ENCODE measurements at places on chromosomes 1 and 21.

GRCh38 chr1:27724961-27725373 is 794 bp upstream of the FAM76A start:
- no peak for DNase-seq

DNA sequence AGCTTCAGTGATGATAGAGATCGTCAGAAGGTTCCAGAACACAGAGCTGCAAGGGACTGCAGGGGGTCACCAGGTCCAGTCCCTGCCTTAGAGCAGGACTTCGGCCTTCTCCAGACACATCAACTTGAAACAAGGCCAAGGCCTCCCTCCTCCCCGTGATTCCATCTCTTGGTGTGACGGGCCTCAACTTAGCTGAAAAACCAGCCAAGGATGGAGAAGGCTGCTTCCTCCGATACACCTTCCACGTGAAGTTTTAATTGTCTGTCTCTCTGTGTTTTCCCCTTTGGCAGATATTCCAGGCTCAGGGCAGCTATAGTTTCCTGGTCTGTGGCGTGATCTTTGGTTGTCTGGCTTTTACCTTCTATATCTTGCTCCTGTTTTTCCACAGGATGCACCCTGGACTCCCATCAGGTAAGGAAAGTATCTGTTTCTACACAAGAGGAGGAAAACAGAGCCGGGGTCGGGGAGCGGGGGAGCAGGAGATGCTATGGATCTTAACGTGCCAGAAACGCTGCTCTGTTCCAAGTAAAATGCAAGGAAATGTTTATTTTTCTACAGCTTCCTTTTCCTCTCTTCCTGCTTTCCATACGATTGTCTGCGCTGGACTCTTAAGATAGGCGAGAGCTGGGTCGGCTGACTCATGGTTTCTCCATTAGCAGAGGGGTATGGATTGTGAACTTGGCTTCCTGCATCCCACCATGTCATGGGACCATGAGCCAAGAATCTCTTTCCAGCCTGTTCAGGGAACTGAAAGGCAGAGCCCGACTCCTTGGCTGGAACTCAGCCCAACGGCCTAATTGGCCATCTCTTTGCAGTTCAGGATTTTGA is 32.8 kb downstream of the ELK4 start:
- peak; percentile 42 for DNase-seq

GRCh38 chr1:223651291-223651991 is 14.1 kb downstream of the CAPN8 start:
- DNase-seq = no peak

GRCh38 chr1:213281640-213282301 is 230.7 kb downstream of the RPS6KC1 start:
- no peak for DNase-seq

GRCh38 chr1:211653959-211654496 is 21.4 kb downstream of the NEK2 start:
- no peak for DNase-seq

DNA sequence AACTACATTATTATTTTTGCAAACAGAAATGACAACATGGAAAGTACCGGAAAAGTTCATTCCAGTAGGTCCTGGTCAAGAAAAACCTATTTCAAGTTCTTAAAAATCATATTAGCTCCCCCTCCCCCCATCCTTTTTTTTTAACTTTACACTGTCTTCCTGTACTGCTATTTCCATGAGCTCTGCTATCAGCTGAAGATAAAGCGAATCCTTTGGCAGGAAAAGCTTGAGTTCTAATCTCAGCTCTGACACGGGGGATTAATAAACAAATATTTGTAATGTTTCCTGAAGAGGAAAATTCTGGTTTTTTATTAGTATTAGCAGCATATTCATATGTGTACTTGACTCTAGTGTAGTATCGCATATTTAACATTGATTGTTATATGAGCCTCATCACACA is 190.7 kb upstream of the ESRRG start:
- DNase-seq = no peak

- DNase-seq = no peak
These were observed 495.6 kb upstream of the C1orf87 start for GRCh38 chr1:60569189-60569588.

- no peak for DNase-seq
These were observed 52.5 kb upstream of the USH2A start for GRCh38 chr1:216475659-216476276.

- no peak for DNase-seq
These were observed 1911.8 kb downstream of the MRPL39 start for GRCh38 chr21:23695443-23695842.

GRCh38 chr1:91700771-91701471 is 185.0 kb downstream of the TGFBR3 start:
- no peak for DNase-seq

DNA sequence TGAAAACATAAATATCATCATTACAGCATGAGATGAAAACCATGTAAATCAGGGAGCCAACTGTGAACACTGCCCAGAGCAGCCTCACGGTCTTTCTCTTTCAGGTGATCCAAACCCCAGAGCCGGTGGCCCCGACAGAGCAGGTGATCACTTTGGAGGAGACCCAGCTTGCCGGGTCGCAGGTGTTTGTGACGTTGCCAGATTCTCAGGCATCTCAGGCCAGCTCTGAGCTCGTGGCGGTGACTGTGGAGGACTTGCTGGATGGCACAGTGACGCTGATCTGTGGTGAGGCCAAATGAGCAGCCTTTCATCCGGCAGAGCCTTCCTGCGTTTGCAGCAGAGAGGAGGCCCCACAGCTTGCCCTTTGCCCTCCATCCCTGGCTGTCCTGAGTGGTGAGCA is 37.2 kb upstream of the EPHA8 start:
- peak; percentile 36 for DNase-seq

- no peak for DNase-seq
These were observed 80.8 kb downstream of the PGBD5 start for GRCh38 chr1:230345139-230345885.

- DNase-seq = no peak
These were observed 233.8 kb downstream of the LTN1 start for GRCh38 chr21:28758883-28759242.

GRCh38 chr1:228743405-228743804 is 8.1 kb downstream of the RHOU start:
- no peak for DNase-seq

DNA sequence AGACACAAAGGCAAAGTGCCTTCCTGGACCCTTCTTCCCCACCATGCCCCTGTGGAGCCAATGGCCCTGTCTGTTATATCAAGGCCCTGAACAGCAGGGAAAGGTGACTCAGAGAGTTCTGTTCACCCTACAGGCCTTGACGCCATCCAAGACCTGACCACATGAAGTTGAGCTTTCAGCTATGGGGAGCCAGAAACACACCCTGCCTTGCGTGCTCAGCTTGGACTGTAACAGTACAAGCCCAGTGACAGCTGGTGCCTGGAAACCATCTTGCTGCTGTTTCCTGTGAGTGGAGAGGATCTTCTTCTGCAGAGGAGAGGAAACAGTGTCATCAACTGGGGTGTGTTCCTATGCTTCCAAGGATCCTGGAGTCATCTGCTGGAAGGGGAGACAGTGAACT is 165.0 kb upstream of the IRF2BP2 start:
- DNase-seq = peak; percentile 74

- no peak for DNase-seq
These were observed 130.0 kb downstream of the KAZN start for GRCh38 chr1:14728516-14728915.

DNA sequence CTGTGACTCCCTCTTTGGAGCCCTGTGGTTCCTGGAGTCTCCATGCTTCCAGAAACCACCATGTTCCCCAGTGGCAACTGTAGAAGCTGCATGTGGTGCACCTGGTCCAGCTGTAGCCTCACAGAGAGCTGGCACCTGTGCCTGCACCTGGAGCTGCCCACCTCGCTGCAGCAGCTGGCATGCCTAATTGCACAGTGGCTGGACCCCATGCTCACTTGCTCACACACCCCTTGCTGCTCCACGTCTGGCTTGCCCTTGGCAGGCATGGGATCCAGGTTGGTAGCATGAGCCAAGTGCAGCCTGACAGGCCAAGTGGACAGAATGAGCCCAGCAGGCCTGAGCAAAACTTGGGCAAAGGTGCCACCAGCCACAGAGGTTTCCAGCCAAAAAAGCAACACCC is 680.1 kb downstream of the MATN1 start:
- DNase-seq = no peak

GRCh38 chr1:221742555-221743415 is 896 bp upstream of the DUSP10 start:
- DNase-seq = peak; percentile 91

DNA sequence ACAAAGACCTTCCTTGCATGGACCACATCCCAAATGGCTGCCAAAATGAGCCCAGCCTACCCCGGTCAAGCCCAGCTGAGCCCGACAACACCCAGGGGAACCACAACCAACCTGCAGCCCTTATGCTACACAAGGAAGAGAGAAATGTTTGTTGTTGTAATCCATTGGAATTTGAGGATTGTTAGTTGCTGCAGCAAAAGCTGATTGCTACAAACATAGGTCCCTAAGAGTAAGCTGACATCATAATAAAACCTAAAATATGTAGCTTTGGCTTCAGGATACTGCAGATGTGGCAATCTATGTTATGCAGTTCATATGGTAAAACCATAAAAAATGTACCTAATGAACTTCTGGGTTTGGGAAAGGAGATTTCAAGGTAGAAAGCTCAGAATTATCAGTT is 65.5 kb upstream of the DNAH14 start:
- DNase-seq = no peak

DNA sequence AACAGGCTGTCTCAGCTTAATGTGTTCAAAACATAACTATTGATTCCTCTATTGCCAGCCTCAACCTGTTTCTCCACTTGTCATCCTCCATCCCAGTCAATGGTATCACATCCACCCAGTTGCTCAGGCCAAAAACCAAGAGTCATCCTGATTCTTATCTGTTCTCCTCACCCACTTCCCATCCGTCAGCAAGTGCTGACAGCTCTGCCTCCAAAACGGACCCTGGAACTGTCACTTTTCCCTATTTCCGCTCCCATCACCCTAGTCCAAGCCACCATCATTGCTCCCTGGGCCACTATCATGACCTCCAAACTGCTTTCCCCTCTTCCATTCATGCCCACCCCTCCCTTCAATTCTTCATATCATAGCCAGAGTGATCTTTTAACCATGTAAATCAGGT is 36.2 kb upstream of the IFFO2 start:
- no peak for DNase-seq

GRCh38 chr1:9413877-9414213 is 121.2 kb downstream of the SPSB1 start:
- DNase-seq = no peak

DNA sequence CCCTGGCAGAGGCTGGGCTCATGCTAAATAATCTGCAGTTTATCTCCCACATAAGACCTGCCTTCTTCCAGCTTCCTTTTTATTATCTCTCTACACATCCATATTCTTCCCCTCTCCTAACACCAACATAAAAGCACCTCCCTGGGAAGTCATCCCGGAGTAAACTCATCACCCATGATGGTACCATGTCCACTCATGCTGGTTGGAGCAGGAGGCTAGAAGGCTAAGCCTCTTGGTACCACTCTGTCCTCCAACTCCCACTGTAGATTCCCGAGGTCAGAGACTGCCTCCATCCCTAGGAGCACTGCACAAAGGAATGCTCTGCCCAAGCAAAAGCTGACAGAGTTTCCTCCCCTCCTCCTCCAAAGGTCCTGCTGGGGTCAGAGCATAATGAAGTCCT is 4.2 kb downstream of the DENND2D start:
- DNase-seq = no peak

DNA sequence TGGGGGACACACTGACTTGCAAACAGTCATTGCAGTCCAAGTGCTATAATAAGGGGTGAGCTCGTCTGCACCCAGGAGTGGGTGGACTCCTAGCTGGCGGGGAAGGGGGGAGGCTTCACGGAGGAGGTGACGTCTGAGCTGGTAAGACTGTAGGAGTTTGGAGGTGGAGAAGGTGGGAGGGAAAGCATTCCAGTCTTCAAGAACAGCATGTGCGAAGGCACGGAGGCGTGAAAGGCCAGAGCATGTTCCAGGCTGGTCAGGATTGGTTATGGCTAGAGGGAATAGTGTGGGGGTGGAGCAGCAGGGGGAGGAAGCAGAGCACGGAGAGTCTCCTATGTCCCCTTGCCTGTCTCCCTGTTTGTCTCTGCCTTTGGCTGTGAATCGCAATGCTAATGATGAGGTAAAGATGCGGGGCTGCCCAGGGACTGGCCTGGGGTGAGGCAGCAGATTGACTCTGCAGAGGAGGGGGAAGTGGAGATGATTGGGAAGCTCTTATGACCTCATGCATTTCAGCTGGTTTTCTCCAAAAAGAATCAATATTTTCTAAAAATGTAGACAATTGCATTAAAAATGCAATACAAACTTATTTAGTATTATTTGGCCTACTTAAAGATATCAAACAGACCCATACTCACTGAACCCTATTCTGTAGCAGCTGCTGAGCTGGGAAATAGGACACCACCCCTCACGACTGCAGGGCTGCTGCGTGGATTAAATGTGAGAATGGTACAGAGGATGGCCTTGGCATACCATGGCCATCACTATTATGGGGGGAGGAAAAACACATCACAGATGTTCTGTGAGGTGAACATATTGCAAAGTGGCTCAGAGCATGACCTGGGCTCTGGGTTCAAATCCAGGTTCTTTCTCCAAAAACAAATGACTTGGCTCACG is 2.6 kb upstream of the ZNF436 start:
- no peak for DNase-seq

DNA sequence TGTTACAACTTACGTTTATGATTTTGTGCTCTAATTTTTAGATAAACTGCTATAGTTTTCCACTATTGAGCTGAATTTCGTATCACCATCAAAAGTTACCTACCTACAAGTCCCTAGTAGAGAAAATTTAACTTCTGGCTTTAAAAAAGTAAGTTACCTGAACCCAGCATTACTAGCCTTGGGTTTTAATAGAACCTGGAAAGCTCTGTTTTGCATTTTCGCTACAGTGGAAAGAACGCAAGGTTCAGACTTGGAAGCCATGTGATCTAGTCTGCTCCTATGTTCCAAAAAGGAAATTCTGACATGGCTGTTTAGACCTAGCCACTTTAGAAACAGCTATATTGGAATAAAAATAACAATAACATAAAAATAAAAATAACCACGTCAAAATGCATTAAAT is 110.5 kb downstream of the SLC45A1 start:
- no peak for DNase-seq

DNA sequence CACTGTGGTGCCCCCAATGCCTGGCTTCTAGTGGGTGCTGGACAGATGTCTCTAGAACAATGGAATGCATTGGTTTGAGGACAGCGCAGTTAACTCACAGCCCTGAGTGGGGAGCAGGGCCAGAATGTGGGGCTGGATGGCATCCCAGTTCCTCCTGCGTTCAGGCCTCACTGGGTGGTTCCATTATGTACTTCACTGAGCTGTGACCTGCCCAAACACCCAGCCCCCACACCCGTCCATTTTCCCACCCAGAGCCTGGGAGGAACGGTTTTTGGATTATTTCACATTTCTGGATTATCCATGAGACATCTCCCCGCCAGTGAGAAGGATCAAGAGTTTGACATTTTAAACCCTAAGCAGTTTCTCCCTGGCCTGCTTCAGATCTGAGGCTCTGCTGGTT is 55.3 kb upstream of the WASF2 start:
- DNase-seq = no peak
